ENCODE measurements at places on chromosomes 6 and 20.

- DNase-seq = no peak
Measured at GRCh38 chr6:6616656-6617055, 28.1 kb downstream of the LY86 start.

DNA sequence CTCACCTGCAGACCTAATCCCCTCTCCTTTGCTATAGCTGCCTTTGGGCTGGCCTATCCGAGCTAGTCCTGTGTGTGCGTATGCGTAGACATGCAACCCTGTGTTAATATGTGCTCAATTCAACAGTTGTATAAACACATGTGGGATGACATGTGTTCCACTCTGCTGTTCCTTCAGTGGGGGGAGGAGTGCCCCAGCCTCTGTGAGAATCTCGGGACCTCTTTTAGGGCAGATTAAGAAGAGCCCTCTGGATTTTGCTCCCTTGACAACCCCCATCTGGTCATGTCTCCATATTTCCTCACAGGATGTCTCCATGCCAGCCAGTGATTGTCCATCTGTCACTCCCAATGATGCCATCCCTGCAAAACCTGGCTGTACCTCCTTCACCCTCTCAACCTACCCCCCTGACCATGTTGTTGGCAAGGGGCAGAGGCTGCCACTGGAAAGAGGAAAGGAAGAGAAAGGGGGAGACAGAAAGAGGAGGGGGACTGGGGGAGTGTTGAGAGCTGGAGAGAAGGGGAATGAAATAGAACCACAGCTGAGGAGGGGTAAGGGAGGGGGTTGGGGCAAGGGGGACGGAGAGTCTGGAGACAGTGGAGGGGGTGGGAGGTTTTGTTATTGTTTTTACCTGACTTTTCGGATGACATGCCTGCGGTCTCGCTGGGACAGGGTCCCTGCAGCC is 417 bp downstream of the PRRT1 start:
- no peak for DNase-seq

DNA sequence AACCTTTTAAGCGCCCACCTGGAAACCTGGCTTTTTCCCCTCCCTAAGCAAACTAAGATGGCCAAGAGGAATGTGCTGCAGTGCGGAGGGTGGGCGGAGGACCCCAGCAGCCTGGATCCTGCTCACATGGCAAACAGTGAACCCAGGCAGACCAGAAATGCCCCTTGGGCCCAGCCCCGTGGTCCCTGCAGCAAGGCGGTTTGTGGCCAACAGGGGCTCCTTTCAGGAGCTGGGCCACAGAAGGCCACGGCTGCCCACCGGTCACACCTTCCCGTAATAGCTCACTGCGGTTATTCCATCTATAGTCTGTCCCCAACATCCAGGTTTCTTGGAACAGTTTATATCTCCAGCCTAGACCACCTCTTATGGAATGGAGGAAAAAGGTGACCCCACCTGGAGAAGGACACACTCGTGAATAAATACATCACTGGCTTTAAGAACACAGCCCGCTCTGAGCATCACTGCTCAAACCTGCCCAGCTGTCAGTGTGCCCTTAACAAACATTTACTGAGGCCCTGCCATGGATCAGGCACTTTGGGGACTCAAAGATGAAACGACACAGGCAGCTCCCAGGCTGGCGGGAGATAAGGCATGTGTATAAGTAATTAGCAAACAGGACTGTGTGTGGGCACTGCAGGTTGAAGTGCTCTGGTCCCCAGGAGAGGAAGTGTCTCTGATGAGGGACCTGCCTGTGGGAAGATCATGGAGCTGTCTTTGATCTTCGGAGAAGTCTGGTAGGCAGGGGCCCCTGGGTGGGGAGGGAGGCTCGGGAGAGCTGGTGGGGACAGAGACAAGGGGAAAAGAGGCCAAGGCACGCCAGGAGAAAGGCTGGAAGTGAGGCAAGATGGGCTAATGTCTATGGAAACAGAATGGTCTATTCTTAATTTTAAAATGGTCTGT is 3.2 kb upstream of the TUBB1 start:
- DNase-seq = no peak

DNA sequence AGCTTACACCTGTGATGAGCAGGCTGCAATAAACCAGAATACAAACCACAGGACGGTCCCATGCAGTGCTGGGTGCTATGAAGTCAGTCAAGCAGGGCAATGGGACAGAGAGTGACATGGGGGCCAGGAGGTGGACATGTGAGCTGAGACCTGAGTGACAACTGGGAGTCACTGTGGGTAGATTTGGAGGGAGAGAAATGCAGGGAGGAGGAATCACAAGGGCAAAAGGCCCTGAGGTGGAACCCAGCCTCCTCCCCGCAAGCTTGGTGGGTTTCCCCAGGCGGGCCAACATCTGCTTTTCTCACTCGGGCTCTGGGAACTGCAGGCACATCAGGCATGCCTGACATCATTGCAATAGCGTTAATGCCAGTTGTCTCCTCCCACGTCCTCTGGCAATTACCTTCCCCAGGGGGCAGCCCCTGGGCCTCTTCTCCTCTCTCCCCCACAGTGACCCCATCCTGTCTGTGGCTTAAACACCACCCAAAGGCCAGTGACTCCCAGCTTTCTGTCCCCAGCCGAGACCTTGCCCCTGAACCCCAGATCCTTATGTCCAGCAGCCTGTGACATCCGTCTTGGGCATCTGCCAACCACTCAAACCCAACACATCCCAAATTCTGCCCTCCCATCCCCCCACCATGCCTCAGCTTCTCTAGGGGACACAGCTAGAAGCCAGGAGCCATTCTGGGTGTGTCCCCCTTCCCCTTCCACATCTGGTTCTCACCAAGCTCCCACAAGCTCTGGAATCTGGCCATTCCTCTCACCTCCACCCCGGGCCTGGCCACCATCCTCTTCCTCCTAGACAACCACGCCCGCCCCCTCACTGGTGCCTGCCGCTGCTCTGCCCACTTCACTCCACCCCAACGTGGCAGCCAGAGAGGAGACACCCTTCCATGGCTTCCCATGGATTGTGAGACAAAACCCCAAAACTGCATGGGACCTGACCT is 28.2 kb downstream of the PDRG1 start:
- DNase-seq = no peak

- no peak for DNase-seq
Measured at GRCh38 chr6:51049288-51049982, 230.8 kb downstream of the TFAP2B start.

DNA sequence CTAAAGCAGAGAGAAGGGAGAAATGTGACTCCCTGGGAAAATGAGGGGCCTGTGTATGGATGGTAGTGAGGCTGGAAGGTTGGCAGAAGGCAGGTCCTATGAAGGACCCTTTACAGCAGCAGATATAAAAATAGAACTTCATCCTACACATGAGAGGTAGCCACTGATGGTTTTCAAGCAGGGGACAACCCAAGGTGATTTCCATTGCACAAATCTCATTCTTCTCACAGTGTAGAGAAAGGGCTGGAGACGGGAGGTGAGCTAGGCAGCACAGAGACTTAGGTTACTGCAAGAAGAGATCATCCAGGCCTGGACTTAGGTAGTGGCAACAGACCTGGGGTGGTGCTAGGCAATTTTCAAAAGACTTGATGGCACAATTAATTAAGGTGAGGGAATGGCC is 30.7 kb downstream of the TRAM2 start:
- no peak for DNase-seq

DNA sequence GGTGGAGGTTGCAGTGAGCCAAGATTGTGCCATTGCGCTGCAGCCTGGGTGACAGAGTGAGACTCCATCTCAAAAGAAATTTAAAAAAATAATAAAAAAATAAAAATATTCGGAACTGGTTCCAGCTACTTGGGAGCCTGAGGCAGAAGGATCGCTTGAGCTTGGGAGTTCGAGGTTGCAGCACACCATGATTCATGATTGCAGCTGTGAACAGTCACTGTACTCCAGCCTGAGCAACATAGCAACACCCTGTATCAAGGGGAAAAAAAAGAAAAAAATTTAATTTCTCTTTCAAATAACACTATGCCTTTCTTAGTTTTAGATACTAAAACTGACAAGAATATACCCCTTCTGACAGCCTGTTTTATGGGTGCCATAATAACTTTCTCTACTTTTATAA is 10.5 kb downstream of the KDM1B start:
- no peak for DNase-seq

DNA sequence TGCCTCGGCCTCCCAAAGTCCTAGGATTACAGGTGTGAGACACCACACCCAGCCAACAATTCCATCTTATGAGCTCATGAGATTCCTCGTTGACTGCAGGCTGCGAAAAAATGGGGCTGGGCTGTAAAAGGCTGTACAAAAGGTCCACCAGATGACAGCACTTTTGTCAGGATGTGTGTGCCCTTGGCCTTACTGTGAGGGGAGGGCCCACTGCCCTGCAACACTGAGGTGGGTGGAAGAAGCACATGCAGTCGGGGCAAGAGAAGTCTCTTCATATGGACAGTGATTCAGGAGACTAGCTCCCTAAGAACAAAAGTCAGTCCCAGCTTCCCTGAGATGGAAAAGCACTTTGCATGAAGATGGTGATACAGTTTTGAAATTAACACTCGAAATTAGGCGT is 50.5 kb downstream of the KCTD20 start:
- DNase-seq = no peak

- no peak for DNase-seq
Measured at GRCh38 chr6:157867155-157867559, 44.1 kb downstream of the SNX9 start.

DNA sequence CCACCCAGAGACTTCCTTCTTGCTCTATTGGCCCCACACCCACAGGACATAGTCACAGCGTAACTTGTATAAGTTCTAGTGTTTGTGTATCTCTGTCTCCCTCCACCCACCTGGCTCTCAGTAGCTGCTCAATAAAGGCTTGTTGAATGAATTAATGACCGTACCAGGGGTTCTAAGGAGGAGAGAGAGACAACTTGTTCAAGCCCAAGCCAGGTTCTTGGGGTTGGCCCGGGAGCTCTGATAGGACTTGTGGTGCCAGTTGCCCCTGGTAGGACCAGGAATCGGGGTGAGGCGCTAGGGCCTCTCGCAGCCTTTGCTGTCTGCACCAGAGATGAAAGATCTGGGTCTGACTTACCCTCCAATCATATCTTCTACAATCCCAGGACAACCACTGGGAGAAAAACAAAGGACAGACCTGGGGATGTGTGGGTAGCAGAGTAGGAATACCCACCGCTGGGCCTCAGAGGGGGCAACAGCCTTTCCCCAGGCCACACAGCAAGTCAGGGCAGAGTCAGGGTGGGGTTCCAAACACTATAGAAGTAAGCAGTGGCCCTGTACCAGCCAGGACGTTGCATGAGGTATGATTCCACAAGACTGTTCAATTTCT is 5.3 kb upstream of the TGM2 start:
- no peak for DNase-seq

DNA sequence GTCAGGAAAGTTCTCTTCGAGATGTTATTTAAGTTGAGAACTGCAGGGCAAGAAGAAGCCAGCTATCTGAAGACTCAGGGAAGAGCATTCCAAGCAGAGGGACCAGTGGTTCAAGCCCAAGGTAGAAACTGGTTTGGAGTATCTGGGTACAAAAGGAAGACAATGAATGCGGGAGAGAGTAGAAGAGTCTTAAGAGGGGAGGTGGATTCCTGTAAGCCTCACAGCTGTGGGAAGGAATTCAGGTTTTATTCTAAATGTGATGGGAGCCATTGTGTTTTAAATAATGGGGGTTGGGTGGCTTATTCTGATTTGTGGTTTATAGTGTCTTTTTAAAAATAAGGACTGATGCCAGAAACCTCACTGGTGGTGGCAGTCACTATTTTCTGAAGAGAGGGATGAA is 37.6 kb upstream of the TENT5A start:
- DNase-seq = no peak

- DNase-seq = peak; percentile 49
Measured at GRCh38 chr6:16129623-16130401, 926 bp downstream of the MYLIP start.

- no peak for DNase-seq
Measured at GRCh38 chr6:167475947-167476346, 151.1 kb downstream of the TTLL2 start.

DNA sequence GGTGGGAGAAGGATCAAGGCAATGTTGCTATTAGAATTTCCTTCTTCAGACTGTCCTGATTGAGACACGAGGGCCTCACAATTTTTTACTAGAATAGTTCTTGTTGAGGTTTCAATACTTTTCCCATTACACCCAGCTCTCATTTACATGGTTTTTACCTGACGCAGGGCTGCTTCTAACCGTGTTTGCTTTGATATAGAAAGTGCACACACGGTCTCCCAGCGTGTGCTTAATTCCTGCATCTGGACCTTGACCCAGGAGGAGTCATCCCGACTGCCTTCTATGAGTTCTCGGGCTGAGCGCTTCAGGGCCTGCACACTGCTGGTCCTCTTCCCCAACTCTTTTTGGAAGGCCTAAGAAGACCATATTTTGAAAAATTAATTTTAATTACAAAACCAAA is 160.2 kb downstream of the DST start:
- no peak for DNase-seq

- no peak for DNase-seq
Measured at GRCh38 chr20:18543932-18544331, 23.3 kb upstream of the SMIM26 start.

- DNase-seq = no peak
Measured at GRCh38 chr20:3739054-3739925, 6.8 kb downstream of the HSPA12B start.

DNA sequence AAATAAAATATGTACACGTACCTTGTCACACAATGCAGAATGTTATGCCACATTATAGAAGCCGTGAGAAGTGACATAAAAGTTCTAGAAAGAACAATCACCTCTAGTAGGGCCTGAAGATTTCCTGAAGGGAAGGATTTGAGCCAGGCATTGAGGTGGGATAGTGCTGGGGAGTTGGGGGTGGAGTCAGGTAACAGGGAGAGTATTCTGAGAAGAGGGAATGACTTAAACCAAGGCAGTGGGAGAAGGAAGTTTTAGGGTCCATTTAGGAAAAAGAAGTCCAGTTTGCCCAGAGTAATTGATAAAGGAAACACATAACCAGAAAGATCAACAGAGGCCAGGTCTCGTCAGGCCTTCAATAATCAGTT is 262.8 kb downstream of the ARHGAP18 start:
- no peak for DNase-seq

DNA sequence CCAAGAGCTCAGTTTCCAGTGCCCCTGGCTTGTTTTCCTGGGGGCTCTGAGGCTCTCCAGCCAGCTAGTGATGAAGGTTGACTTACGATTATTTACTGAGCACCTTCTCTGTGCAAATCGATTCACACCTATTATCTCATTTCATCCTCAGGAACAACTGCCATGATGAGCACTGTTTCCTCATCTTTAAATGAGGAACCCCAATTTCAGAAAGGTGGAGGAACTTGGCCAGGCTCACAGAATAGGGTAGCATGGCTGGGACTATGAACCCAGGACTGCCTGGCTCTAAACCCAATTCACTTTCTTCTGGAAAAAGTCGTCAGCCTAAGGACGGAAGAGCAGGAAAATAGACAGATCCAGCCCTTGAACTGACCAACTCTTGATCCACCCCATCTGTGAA is 3.5 kb upstream of the BPI start:
- DNase-seq = no peak
